D341Med (cell line): ENCODE measurements at places on chromosomes 6 and 20.
A peak's percentile ranks its signal among the peaks of the same experiment; 100 is the strongest.

GRCh38 chr6:32763421-32763820, at the start of gene HLA-DQB2:
Gene HLA-DQB2, minus strand, starts transcription at chr6:32763532. Its CDS starts 62 bp downstream, at chr6:32763470.
- DNase-seq, result no peak

DNA sequence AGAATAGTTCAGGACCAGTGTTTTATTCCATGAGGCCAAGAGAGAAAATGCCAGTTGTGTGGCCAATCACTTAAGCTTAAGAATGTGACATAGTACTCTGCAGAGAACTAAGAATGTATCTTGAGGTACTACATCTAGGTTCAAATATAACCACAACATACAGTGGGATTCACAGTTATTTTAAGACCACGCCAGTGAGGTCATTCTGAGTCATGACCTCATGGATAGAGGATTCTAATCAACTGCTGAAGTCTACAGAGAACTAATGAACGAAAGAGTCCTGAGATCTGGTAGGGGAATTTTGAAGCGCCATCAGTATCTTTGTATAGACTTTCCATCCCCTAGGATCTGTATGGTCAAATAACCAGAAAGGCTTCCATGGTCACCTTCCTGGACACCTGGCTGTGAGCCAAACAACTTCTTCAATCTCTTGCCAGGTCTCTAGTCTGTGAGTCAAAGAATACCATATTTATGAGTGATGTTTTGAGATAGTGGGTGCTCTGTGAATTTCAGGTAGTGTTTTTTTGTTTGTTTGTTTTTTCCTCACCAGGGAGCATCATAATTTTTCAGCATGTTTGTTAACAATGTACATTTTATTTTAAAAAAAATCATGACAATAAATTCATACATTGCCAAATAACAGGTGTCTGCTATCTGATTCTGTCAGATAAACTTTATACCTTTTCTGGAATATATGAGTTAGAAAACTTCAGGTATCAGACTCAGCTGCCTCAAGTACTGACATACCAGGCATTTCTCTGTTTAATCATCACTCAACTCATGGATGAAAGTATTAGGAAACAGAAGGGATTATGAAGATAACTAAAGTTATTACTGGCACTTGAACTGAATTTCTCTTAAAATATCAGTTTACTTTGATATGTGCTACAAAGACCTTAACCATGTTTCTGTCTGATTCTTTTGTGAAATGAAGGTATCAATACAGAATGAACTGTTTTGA, 217.9 kb downstream of the PLCB4 start:
- no peak for DNase-seq

GRCh38 chr6:47159763-47160162, 117.6 kb upstream of the ADGRF1 start:
- no peak for DNase-seq

- no peak for DNase-seq
These were observed 30.9 kb upstream of the RIMS1 start for GRCh38 chr6:71855406-71855805.

DNA sequence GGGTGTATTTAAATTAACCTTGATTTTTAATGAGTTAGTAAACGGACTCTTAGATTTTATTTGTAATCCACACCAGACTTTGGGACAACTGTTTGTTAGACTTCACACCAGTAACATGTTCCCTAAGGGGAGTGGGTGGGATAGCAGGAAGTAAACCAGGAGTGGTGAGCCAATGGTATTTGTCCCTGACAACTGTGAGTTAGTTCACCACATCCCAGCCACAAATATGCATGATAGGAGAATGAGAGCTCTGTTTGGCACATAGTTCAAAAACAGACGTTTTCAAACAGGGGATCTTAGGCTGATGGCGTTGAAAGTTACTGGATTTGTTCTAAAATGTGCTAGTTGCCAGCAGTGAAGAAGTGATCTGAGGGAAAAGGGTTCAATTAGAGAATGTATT, 18.7 kb upstream of the COL10A1 start:
- no peak for DNase-seq

DNA sequence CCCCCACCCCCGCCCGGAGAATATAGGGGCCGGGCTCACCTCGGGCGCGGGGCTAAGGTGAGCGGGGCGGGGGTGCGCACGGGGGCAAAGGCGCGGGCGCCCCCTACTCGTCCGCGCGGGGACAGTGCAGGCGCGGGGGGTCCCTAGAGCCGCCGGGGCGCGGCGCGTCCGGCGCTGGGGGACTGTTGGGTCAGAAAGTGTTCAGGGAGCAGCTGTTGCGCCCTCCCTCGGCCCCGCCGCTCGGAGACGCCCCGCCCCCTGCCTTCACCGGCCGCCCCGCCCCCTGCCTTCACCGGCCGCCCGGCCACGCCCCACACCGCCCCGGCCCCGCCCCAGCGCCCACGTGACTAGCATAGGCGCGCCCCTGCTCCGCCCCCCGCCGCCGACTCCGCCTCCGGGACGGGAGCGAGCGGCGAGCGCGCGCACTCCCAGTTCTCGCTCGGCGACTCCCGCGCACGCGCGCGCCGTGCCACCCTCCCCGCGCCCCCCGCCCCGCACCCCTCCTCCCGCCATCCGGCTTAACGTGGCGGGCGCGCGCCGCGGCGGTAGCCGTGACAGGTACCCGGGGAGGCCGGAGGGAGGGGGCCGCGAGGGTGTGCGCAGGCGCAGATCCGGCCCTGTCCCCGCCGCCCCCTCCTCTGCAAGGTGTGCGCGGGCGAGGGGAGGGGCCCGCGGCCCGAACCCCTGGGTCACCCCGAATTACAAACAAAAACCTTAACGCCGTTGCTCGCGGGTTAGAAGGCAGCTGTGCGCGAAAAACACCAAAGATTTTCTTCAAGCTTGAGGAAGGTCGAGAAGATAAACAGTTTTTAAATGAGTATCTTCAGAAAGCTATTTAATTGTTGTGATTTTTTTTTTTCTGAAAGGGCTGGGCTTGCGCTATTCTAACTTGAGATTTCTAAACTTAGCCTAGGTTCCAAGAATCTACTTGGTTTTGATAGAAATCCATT, 704 bp upstream of the ZNF217 start:
- DNase-seq, result peak; percentile 93

GRCh38 chr6:48535582-48536009, 424.6 kb upstream of the PTCHD4 start:
- DNase-seq, result no peak

DNA sequence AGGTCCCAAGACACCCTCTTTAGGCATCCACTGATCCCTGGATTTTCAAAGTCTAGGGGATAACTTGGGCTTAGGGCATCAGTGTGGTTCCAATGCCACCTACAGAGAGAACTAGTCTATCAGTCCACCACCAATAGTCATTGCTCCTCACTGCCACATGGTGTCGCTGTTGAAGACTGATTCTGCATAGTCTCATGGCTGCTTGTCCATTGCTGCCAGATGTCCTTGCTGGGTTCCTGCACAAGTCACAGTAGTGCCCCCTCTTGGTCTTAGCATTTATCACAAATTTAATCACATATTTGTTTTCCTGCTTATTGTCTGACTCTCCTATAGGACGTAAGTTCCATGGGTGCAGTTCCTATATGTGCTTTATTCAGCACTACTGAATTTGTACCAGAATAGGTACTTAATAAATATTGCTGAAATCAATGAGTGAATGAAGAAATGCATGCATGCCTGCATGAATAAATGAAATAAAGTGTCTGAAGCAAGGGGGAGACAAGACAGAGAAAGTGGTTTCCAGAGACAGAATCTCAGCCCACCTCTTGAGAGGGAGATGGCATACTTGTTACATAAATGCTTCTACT, 45.9 kb upstream of the RALY start:
- peak; percentile 78 for DNase-seq

DNA sequence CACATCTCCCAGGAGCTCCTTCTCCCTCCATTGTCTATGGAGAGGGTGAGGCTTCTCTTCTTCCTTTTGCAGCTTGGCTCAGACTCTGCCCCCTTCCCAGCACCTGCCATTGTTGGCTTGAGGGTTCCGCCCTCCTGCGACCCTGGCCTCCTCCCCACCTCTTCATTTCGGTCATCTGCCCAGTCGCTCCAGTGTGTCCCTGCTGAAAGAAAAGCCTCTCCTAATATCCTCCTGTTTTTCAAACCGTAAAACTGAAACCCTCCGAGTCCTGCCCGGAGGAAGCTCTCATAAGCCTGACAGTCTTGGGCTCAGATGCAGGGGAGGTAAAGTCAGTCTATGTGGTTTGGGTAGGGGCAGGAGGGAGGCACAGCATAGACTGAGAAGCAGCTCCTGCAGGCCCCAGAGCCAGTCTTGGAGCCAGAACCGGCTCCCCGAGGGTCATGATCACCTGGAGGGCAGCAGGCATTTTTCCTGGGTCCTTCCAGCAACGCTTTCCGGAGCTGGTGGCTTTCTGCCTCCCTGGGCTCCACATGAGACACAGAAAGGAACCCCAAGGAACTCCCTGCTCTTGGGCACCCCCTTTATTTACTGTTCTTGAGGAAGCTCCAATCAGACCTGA, 235.1 kb downstream of the SMOC2 start:
- DNase-seq, result no peak
